ENCODE measurements at places on chromosomes 1 and 21.

- DNase-seq = no peak
Observed at GRCh38 chr1:47181955-47182675, 7.7 kb downstream of the PDZK1IP1 start.

DNA sequence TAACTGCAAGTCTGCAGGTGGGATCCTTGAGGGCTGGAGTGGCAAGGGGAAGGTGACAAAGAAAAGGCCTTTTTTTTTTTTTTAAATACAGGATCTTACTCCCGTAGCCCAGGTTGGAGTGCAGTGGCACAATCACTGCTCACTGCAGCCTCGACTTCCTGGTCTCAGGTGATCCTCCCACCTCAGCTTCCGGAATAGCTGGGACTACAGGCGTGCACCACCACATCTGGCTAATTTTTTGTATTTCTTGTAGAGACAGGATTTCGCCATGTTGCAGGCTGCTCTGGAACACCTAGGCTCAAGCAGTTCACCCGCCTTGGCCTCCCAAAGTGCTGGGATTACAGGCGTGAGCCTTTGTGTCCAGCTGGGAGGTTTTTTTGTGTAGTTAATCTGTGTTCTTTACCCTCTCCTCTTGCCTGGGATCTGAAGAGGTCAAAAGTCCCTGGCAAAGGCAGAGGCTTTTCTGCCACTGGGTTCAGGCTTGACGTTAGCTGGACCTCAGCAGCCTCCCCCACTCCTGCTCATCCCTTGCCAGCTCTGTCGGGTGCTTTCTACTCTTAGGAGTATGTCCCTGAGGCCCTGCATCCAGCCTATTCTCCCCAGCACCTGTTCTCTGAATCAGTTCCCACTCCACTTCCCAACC is 5.2 kb downstream of the IL6R start:
- no peak for DNase-seq

- peak; percentile 26 for DNase-seq
Observed at GRCh38 chr1:115595279-115596079, 46.3 kb upstream of the VANGL1 start.

- no peak for DNase-seq
Observed at GRCh38 chr1:117821774-117822482, 107.5 kb downstream of the GDAP2 start.

DNA sequence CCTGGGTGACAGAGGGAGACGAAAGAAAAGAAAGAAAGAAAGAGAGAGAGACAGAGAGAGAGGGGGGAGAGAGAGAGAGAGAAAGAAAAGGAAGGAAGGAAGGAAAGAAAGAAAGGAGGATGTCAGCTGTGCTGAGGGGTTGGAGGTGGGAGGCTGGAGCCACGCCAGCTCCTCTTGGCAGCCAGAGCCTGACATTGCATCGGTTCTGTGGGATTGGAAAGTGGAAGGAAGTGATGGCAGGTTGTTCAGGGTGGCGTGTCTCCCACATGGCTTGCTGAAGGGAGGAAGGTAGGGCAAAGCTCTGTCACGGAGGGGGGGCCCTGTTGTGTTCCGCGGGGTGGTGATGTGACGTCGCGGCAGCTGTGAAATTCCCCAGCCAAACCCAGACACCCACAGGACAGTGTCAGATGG is 30.7 kb downstream of the EIF2D start:
- no peak for DNase-seq

DNA sequence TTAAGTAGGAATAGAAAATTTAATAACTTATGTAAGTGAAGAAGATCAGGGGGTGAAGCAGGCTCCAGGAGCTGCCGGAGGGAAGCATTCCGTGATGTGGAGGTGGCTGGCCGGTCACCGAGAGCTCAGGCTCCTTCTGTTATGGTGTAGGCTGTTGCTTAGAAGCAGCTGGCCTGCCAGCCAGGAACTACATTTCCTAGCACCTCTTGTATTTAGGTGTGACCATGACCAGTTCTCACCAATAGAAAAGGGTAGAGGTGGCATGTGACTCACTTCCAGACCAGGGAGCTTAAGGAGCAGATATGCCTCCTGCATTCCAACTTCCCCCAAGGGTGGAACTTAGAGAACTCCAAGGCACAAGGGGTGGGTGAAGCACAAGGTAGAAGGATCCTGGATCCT is 120.7 kb downstream of the ACTL8 start:
- no peak for DNase-seq

DNA sequence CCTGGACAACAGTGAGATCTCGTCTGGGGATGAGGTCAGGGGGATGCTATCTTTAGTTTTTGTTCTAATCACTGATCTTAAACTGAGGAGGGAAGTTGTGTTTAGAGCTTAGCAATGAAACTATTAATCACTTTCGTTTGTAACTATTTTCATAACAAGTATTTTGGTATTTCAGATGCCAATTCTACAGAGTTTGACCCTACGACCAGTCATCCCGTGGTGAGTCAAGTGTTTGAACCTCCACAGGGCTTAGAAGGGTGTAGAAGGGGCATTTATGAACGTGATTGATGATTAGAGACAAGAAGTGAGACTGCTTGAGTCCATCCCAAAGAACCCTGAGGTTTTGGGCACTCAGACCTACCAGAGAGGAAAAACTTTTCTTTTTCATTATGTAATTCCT is 15.6 kb downstream of the SLFNL1 start:
- no peak for DNase-seq

- no peak for DNase-seq
Observed at GRCh38 chr1:19360432-19360831, 48.3 kb downstream of the SLC66A1 start.

DNA sequence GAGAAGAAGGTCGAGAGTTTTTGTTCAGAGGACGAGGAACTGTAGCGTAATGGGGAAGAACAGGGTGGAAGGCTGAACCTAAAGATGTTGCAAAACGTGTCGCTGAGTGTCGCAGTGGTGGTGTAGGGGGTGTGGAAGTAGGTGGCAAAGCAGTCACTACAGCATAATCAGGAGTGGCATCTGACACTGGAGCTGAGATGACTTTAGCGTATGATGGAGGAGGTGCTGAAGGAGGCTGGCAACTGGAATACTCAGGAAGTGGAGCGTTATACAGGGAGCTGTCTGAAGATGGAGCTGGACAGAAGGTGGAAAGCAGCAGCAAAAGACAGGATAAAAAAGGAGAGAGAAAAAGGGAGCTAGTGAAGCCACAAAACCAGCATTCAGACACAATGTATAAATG is 89.9 kb upstream of the LBR start:
- DNase-seq = no peak

GRCh38 chr1:162632217-162632666 is at the start of gene DDR2:
TSS of gene DDR2 (plus strand) at chr1:162632464. CDS start at chr1:162719064, 86,600 bp downstream.
- DNase-seq = peak; percentile 18

Data from GOT3 (cell line).